ENCODE measurements at places on chromosomes 3 and 15. TPM values are rescaled to one million over a fixed set of nuclear protein-coding genes. Genes with fewer than 3 reads are reported as not detected.

- peak; percentile 56 for DNase-seq
Observed at GRCh38 chr3:48560648-48561018, 2.9 kb downstream of the UCN2 start.

IQCF5 gene
- total RNA-seq = not detected

SYNPR gene
- total RNA-seq = 1.0 TPM

- DNase-seq = no peak
Observed at GRCh38 chr15:47484059-47484458, 233.2 kb upstream of the SEMA6D start.

SH2D7 gene
- not detected for total RNA-seq

GRCh38 chr3:112472691-112473090 lies 26.6 kb downstream of the BTLA start:
- DNase-seq = no peak

GRCh38 chr15:25649390-25649789 lies 210.6 kb upstream of the UBE3A start:
- no peak for DNase-seq

- no peak for DNase-seq
Observed at GRCh38 chr3:112086875-112087524, 811 bp downstream of the C3orf52 start.

GRCh38 chr15:51781506-51781905 lies 30.1 kb downstream of the TMOD2 start:
- DNase-seq = no peak

TM4SF4 gene
- not detected for total RNA-seq

CALML4 gene
- 14.9 TPM for total RNA-seq

DNA sequence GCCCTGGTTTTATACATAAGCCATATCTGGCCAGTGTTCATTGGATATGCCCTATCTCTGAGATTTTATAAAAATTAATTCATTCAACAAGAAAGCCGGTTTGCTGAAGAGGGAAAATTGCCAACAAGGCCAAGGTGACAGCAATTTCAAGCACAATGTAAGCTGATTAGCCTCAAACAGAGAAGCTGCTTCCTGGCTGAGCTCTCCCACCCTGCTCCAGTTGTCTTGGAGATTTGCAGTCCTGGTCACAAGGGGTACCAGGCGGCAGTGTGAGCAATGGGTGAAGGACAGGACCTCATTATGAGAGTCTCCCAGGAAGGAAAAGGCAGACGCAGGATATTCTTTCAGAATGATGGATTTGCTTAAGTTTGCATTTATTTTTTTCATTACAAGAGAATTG lies 5.4 kb upstream of the THSD4 start:
- no peak for DNase-seq

DNA sequence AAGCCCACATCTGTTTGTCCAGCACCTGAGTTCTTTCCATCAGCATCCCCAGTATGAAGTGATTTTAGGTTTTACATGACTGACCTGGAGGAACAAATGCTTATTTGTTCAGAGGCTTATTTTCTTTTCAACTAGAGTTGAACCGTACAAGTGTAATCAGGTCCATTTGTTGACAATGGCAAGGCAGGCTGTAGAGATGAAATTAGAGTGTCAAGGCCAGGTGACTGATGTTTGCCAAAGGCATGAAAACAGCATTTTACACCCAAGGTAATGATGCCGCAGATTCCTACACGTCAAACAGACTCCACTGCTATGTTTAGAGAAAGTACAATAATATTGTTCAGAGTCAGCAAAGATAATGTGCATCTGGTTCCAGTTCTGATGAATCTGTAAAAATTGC lies 96.5 kb downstream of the KCNAB1 start:
- no peak for DNase-seq

SAMD7 gene
- total RNA-seq = not detected

GRCh38 chr3:160982491-160982890 lies 122.7 kb downstream of the B3GALNT1 start:
- DNase-seq = no peak

DNA sequence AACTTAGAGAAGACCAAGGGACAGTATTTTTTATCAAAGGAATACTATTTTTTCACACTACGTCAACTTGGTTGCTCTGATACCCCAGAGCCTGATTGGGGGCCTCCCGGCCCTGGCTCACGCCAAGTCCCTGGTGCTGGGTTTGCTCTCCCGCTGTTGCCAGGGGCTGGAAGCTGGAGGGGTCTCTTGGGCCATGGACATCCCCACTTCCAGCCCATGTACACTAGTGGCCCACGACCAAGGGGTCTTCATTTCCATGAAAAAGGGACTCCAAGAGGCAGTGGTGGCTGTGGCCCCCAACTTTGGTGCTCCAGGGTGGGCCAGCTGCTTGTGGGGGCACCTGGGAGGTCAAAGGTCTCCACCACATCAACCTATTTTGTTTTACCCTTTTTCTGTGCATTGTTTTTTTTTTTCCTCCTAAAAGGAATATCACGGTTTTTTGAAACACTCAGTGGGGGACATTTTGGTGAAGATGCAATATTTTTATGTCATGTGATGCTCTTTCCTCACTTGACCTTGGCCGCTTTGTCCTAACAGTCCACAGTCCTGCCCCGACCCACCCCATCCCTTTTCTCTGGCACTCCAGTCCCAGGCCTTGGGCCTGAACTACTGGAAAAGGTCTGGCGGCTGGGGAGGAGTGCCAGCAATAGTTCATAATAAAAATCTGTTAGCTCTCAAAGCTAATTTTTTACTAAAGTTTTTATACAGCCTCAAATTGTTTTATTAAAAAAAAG lies 20.3 kb upstream of the BSN start:
- DNase-seq = no peak

APEH gene
- total RNA-seq = 104 TPM

GRCh38 chr3:33746416-33747116 lies 28.5 kb upstream of the CLASP2 start:
- no peak for DNase-seq

Data from stomach (tissue), 19 donors.